ENCODE measurements at places on chromosomes 4 and X.

DNA sequence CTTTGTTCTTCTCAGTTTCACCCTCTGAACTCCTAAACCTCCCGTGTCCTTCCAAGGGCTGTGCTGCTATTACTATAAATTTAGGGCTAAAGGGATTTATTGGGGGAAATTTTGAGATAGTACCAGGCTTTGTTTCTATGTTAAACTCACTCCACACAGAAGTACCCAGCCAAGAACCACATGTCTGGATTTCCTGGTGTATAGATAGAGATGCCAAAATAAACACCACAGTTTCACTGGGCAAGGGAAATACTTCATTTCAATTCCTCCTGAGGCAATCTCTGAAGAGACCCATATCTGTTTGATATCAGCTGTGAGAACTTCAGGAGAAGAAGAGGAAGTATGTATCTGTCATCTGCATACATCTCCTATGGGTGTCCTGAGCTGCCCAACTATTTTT, 21.7 kb upstream of the CLNK start:
- no peak for DNase-seq

DNA sequence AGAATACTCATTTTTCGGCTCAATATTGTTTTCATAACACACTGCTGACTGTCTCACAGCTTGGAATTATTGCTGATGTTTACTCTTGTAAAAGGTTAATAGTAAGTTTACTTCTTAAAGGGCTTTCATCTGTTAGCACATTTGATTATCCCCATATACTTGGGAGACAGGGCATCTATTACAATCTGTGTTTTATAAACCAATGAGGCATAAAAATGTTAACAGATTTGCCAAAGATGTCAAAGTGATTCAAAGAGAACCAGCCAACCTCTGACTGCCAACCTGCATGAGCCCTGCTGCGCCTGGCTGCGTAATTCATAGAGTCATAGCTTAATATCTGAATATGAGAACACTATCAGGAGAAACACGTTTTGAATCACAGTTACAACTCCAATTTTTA, 665.6 kb downstream of the TRIML1 start:
- no peak for DNase-seq

DNA sequence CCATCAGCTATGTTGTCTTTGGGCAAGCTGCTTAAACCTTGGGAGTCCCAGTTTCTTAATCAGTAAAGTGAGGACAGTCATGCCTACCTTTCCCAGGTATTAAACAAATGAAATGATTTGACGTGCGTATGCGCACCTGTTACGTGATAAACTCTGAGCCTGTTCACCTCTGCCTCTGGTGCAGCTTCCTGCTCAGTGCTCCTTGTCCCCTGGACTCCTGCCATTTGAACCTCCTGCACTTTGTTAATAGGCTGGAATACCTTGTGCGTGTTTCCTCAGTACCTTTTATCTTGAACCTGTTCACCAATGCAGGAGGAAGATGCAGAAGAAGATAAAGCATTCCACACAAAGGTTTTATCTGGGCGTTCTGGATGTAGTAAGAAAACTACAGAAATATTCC, 211.9 kb downstream of the CEP135 start:
- DNase-seq: no peak

GRCh38 chrX:120575379-120576114, 14.8 kb upstream of the CUL4B start:
- DNase-seq: no peak

DNA sequence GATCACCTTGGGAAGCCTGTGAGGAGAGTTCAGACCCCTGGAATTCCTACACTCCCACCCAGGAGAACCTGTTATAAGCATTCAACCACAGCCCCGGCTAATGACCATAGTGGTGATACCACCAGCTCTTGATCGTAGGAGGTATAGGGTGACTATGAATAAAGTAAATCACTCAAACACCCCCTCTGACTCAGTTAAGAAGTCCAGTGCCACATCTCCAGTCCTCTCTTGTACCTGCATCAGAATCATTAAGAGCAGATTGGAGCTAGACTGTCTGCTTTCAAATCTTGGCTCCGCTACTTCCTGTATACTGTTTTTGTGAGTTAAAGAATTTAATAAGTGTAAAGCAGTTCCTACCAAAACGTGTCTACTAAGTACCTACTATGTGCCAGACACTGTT, 565.1 kb upstream of the DIPK2B start:
- DNase-seq: no peak

- peak; percentile 23 for DNase-seq
Measured at GRCh38 chr4:42151568-42152506, 618 bp downstream of the BEND4 start.

DNA sequence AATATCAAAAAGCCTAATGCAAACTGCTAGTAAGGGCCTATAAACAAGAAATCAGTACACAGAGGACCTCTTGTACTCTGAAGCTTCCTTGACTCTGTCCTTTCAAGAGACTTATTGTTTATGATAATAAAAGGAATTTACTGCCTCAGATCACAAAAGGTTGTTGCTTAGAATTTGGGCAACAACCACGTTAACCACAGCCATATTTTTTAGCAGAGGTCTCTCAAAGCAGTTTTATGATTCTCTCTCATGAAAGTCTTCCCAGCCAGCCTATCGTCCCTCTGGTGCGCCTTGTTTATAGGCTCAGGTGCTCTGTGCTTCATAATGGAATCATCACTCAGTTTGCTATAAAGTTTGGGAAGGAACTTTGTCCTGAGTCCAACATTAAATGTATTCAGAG, 270.6 kb downstream of the RCHY1 start:
- no peak for DNase-seq

GRCh38 chrX:132737743-132738142, 220.7 kb downstream of the HS6ST2 start:
- no peak for DNase-seq

- no peak for DNase-seq
Measured at GRCh38 chrX:17687648-17688047, 49.6 kb upstream of the SCML1 start.

GRCh38 chr4:58209551-58209950, 1099.4 kb upstream of the IGFBP7 start:
- no peak for DNase-seq

DNA sequence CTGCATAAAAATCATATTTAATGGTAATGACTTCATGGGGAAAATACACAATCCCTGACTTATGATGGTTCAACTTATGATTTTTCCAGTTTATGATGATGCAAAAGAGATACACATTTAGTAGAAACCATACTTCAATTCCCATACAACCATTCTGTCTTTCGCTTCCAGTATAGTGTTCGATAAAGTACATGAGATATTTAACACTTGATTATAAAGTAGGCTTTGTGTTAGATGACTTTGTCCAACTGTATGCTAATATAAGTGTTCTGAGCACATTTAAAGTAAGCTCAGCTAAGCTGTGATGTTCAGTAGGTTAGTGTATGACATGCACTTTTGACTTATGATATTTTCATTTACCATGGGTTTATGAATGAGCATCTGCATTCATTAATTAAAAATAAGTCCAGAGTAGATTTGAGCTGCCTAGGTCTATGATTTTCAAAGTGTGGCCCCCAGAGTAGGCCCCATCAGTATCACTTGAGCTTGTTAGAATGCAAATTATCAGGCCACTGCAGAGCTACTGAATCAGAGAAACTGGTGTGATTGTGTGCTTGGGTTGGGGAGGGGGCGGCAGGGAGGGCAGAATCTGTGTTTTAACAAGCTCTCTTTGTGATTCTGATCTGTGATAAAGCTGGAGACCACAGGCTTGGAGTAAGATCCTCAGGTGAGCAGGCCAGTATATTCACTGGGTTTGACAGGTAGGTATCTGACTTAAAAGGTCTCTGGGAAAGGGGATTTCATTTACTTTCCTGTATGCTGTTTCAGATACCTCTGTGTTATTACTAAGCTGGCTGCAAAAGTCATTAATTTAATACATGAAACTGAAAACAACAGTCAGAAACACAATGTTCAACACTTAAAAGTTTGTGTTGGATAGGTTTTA, 8.4 kb downstream of the ATP10D start:
- no peak for DNase-seq

GRCh38 chr4:2150076-2150475, 90.9 kb downstream of the NAT8L start:
- no peak for DNase-seq

GRCh38 chr4:142021181-142021580, 384.8 kb downstream of the IL15 start:
- DNase-seq: no peak

DNA sequence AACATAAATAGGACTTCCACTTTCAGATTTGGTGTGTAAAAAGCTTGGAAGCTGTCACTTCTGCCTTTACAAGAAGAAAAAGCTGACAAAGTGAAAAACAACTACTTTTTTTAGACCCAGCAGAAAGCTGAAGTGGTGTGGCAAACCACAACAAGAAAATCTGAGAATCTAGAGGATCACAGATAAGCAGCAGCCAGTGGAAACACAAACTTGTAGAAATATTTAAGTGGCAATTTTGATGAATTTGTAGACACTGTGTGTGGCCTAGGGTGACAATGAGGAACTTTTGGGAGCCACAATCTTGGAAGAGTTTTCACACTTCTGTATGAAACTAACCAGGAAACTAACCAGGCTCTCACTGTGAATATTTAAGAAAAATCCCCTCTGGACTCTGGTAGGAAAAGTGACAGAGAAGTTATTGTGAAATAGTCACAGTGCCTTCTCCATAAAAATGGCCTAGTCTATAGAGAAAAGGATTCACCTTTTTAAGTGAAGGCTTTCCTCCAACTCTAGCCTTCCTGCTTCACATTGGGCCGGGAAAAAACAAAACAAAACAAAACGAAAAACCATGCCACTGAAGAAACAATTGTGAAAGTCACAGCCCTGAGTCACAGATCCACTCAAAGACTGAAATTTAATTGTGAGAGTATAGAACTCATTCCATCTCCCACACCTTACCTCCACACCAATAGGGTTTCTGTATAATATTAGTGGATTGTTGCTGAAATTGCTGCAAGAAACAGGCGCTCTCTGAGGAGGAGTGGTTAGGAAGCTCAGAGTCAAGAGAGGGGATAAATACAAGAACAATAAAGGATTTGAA, 26.7 kb upstream of the GUCY1A1 start:
- DNase-seq: no peak

GRCh38 chr4:121951521-121952110, at the start of gene TRPC3:
TSS of gene TRPC3 (minus strand) at chr4:121952060. CDS start at chr4:121951680, 380 bp downstream.
- DNase-seq: peak; percentile 42

DNA sequence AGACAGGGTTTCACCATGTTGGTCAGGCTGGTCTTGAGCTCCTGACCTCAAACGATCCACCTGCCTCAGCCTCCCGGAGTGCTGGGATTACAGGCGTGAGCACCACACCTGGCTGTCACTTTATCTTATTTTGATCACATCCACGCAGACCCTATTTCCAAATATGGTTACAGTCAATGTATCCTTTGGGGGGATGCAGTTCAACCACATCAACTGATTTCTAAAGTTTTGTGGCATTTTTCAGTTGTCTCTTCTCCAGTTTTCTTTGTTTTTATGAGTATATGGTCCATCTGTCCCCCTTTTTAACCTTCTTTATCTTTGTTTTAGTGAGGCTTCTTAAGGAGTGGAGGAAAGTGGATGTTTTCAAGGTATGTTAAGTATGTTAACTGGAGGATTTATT, 4.1 kb upstream of the HPF1 start:
- DNase-seq: no peak

- no peak for DNase-seq
Measured at GRCh38 chr4:6184169-6184568, 16.2 kb downstream of the JAKMIP1 start.

DNA sequence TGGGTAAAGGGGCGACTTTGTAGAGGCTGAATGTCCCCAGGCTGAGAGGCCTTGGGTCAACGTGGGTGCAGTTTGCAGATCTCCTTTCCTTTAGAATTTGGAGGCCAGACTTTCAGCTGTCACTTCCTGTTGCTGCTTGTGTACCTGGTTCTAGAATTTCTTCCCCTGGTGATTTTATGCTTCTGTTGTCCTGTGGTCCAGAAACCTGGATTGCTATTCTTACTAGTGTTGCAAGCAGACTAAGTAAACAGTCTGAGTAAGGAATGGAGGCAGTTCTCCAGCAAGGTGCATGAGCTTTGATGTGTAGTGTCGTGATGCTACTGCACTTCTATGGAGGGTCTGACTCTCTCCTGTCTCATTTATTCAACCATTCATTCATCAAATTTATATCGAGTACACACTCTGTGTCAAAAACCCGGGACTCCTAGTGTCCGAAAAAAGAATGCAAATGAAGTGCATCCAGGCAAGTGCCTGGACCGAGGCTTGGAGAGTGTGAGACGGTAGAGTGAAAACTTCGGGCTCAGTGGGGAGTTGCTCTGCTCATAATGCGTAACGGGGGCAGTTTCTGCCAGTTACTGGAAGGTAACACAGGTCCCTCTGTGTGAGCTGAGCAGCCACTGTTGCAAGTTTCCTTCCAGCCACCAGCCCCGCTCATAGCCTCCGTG, 83.3 kb downstream of the SORCS2 start:
- DNase-seq: no peak

GRCh38 chr4:120156120-120156718, 89.6 kb upstream of the MAD2L1 start:
- DNase-seq: no peak

DNA sequence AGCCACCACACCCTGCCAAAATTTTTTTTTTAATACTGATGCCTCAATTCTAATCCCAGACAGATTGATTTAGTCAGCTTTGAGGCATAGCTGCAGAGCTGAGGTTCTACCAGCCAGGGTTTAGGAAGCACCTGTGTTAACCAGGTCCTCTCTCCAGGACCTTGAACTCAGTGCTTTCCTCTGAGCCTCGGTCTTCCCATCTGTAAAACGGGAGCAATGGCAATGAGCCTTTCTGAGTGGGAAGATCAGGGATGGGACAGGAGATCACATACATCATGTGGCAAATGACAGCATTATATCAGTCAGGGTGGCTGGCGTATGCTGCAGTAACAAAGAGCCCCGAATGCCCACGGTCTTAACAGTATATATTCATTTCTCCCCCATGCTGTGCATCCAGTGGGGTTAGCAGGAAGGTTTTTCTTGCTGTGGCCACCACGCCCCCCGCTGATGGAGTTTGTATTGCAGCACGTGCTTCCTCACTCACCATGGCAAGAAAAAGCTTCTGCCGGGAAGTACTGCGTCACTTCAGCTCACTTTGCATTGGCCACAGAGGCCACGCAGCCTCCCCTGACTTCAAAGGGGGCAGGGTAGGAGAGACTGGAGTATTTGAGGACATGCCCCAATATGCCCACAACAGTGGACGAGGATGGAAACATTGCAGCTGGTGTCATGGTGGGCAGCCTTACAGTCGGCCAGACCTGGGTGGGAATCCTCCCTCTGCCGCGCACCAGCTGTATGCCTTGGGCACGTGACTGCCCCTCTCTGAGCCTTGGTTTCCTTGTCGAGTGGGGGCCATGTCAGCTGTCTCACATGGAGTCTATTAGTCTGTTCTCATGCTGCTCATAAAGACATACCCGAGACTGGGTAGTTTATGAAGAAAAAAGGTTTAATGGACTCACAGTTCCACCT, 24.1 kb upstream of the MRFAP1 start:
- no peak for DNase-seq

DNA sequence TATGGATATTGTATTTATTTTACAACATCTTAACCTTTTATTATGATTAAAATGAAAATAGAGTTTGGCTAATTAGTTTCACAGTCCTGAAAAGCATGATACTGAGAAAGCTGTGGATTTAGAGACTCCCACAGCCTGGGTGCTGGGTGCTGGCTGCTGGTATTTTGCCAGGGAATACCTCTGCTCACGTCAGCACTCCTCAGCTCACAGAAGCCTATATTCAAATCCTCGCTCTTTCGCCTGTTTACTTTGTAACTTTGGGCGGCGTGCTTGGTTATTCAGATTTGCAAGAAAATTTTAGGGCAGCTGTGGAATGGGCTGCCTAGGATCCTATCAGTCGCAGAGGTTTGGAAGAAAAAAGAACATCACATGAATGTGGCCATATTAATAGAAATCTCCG, 261.8 kb downstream of the DCTD start:
- DNase-seq: no peak

- DNase-seq: no peak
Measured at GRCh38 chr4:55347610-55348228, 1.7 kb downstream of the SRD5A3 start.
